NCI-H1436 (cell line): ENCODE measurements at places on chromosomes 3 and 15.

- no peak for DNase-seq
These were observed 112.4 kb upstream of the BHLHE40 start for GRCh38 chr3:4866866-4867265.

GRCh38 chr15:66840615-66841390, 138.8 kb downstream of the SMAD6 start:
- no peak for DNase-seq

GRCh38 chr3:44761101-44761423, 357 bp downstream of the KIAA1143 start:
- no peak for DNase-seq

DNA sequence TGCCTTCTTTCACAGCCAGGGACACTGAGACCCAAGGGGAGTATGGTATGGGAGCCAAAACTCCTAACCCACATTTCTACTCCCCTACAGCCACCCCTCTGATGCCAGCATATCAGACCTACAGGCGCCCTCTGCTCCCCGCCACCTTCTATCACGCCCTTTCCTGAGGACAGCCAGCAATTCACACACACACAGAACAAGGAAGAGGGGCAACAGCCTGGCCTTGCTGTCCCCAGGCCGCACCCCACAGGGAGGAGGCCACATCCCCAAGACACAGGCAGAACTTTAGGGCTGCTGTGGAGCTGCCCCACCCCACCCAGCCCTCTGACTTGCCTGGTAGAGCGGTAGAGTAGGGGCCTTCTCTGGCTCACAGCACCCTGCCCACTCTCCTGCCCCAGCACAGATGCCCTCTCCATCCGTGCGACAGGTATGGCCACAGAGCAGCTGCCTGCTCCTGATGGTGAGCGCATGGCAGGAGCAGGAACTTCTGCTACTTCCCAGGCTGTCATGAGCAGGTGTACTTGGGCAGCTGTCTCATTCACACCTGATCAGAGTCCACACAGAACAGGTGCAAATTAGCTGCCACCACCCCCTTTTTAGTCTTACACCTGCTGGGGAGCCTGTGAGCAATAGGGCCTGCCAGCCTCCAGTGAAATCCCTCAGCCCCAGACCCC, 33.4 kb downstream of the CCDC33 start:
- DNase-seq, result no peak

GRCh38 chr15:28185148-28185895, 86.2 kb upstream of the OCA2 start:
- DNase-seq, result no peak

DNA sequence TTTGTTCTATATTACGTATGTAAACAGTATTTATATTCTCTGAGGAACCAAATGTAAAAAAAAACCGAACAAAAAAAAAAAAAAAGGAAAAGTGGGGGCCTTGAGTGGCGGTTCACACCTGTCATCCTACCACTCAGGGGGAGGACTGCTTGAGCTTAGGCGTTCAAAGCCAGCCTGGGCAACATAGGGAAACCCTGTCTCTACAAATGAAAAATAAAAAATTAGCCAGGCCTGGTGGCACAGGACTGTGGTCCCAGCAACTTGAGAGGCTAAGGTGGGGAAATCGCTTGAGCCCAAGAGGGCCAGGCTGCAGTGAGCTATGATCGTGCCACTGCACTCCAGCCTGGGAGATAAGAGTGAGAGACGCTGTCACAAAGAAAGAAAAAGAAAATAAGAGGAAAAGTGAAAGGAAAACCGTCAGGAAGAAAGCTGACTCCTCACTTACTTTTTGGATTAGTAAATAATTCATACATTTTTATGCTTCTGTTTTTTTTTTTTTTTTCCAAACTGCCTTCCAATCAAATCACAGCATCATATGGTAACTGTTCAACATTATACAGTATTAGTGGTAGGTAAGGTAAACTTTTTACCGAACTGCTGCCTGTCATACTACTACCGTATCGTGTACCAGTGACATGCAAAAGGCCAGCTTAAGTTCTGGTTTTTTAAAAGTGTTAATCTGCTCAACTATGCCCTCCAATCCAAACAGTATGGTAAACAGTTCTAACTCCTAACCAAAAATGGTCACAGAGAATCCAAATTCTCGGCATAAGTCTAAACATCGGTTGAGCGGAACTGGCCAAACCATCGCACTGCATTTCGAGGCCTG, 1.2 kb downstream of the PHC3 start:
- no peak for DNase-seq

- DNase-seq, result no peak
These were observed 56.0 kb upstream of the AGTR1 start for GRCh38 chr3:148641722-148642121.
